ENCODE measurements at places on chromosomes 2 and 18.

DNA sequence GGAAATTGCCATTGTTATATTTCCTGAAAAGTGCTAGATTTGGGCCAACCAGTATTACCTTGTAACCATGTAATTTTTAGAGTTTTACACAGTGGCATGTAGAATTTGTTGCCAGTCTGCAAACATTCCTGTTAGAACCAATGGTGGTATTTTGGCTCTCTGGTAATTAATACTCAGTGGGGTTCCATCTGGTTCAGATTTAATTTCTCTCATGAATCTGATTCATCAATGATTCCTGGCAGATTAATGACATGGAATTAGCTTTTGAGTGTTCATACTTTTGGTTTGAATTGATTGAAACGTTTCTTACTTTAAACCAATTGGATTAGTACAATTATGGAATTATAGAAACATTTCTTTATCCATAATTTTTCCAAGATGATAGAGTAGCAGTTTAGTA lies 93.2 kb downstream of the MC4R start:
- DNase-seq = no peak

- DNase-seq = no peak
Measured at GRCh38 chr2:12978066-12978835, 261.5 kb downstream of the TRIB2 start.

- no peak for DNase-seq
Measured at GRCh38 chr2:14358339-14358738, 274.2 kb upstream of the LRATD1 start.

- DNase-seq = no peak
Measured at GRCh38 chr2:45505138-45505537, 105.9 kb downstream of the SRBD1 start.

DNA sequence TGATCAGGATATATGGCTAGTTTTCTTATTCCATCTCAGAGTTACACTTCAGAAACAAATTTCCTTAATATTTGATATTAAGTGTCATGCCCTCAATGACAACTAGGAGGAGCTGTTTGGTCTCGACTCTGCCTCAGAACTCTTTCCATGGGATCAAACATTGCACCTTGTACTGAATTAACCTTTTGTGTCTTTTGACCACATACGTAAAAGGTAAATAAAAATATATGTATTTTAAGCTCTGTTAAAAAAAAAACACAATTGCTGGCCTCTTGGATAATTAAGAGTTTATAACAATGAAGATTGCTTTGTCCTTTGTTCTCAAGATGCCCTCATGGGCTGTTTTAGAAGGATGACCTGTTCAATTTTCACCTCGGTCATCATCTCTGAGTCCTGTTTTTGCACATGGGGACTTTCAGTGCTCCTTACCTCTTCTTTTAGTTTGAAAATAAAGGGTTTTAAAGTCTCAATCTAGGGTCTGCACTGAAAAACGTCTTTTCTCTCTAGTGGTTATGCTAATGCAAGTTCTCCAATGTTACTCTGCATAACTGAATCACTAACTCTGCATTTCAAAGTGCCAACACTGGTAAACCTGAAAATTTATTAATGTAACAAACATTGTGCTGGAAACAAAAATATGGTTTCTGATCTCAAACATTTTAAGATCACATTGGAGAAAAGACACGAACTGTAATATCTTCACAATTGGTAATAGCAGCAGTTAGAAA lies 18.8 kb upstream of the FN1 start:
- no peak for DNase-seq

- DNase-seq = no peak
Measured at GRCh38 chr2:210224591-210224940, 681 bp downstream of the ACADL start.

DNA sequence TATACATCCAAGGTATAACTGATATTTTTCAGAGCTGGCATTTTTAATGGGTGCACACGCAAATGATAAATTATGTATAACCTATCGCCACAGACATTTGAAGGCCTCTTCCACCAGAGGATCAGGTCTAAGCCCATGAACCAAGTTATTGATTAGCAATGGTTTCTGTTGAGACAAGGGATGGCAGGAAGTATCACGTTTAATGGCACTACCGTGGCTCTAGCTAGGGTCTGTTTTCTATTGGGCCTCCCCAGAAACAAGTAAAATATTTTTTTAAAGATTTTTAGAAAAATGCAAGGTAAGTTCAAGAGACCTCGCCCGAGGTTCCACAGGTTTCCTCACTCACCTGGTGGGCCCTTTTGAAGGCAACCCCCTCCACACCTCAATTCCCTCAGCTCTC lies 667 bp downstream of the GFPT1 start:
- no peak for DNase-seq

DNA sequence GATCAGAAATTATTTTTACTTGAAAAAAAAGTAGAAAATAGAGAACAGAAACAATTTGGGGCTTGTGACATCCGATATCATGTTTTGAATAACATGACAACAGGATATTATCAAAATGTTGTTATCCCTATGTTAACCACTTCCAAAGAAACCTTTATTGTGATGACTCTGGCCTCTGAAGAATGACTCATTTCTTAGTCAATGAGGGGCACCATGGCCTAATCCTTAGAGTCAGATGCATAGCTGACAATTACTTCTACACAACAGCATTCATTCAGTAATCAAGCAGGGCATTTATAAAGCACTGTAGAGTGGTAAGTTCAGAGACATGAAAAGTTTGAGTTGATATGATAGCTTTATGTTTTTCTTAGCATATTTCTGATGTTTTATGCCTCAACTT lies 703.0 kb downstream of the RNF144A start:
- DNase-seq = no peak

DNA sequence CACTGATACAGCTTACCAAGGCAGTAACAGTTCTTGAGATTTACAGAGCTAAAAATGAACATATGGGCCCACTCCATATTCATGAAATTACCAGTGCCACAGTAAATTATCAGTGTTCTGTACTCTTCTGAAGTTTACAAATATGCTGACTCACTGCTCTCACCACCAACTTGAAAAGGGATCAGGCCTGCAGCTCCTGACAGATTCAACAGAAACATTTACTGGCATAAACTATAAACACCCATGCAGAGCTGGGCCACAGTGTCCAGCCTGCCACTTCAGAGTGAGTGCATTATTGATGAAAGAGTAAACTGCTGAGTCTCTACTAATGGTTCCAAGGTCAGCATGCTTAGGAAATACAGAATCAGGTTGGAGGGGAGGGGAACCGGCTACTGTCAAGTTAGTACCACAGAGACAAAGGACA lies 83.1 kb downstream of the FARSB start:
- no peak for DNase-seq

GRCh38 chr2:219434718-219435525 lies at the start of gene SPEG:
Gene SPEG, plus strand, starts transcription at chr2:219434843. Its CDS starts 135 bp downstream, at chr2:219434978.
- no peak for DNase-seq

- no peak for DNase-seq
Measured at GRCh38 chr18:58361212-58361611, 267.7 kb downstream of the ALPK2 start.
